HT1080 (cell line): ENCODE measurements at places on chromosomes 11 and 22. TPM values are rescaled to one million over a fixed set of nuclear protein-coding genes. Genes with fewer than 3 reads are reported as not detected.

GRCh38 chr11:61357233-61357893 is 4.3 kb downstream of the CYB561A3 start:
- no peak for DNase-seq

DNA sequence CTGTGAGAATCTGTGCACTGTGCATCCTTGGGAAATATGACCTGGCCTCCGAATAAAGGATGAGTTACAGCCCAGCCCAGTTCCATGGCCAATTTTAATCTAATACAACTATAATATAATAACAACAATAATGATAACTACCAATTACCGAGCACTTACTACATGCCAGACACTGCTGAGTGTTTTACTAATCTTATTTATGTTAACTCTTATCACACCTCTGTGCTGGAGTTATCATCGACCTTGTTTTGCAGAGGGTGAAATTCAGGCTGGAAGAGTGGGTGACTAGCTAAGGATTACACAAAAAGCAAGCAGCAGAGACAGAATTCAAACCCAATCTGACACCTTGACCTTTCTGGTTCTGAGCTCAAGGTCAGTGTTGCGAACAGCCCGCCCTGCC is 83.9 kb downstream of the GALNT18 start:
- no peak for DNase-seq

DNA sequence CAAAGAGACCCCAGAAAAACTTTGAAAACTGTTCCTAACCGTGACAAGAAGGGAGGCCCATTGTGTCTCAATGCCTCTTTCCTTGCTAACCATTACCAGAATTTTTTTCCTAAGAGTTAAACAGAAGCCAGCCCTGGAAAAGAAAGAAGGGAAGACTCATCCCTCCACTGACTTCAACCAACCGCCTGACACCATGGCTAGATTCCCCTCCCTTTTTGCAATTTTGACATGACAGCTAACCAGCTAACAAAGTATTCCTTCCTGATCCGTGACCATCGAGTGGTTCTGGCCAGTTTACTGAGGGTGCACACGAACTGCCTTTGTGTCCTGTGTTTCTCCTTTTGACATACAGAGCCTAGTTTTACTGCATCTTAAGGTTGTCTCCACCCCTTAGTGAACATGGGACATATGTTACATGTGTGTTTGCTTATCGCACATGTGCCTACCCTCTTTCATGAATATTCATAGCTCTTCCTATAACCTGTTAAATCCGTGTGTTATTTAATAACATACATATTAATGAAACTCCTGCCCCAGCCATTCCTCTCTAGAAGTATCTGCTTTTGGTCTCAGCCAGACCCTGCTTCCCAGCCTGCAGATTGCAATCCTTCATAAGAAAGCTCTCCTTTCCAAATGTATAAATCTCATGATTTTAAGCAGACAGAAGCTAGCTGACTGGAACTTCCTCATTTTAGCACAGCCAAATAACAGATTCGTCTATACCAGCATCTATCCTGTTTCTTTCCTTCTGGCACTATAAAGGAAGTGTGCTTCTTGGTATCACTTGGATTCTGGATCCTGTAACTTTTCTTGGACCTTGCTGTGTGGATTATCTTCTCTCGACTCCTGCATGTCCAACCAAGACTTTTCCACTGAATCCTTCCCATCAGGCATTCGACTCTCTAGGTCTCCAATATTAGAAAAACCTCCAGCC is 37.8 kb downstream of the RASSF10 start:
- DNase-seq = no peak

GRCh38 chr11:85893395-85893794 is 38.2 kb downstream of the CCDC83 start:
- DNase-seq = no peak

GRCh38 chr11:69711822-69712801 is 8.3 kb upstream of the FGF19 start:
- DNase-seq = no peak

DNA sequence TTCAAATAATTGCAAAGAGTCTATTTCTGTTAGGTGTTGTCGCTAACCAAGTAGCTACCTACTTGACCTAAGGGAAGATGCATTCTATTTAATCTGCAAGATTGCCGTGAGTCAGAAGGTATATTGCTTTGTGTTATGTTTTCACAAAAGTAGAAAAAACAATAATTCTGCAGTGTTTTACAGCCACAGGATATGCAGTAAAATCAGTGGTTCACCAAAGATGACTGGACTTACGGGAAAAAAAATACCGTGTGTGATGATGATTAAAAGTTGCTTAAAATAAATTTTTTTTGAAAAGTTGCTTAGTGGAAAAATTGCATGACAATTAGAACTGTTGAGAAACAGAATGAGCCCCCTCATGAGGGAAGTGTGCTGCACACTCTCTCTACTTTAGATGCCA is 209.1 kb downstream of the DDX10 start:
- DNase-seq = no peak

DNA sequence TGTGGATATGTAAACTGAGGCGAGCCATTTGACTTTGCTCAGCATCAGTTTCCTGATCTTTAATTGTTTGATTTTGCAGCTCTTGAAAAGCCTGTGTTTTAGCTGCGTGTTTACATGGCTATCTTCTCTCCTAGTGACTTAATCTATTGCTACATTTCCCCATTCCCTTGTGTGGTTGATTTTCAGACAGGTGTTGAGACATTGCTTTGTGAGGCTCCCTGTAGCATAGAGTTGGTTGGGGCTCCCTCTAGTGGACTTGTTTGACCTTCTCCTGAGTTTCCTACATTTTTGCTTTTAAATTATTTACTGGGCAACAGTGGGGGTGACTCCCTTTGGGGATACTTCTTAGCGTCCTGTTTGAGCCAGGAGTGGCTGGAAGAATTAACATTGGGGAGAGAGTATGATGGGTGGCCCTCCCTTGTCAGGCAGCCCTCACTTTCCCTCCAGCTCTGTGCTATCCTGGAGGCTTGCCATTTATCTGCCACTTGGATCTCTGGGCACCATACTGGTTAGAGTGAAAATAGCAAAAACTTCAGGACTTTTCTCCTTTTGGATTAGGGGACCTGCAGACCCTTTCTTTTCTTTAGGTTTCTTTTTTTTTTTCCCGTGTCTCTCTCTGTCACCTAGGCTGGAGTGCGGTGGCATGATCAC is 9.2 kb upstream of the CBL start:
- DNase-seq = peak; percentile 75

DNA sequence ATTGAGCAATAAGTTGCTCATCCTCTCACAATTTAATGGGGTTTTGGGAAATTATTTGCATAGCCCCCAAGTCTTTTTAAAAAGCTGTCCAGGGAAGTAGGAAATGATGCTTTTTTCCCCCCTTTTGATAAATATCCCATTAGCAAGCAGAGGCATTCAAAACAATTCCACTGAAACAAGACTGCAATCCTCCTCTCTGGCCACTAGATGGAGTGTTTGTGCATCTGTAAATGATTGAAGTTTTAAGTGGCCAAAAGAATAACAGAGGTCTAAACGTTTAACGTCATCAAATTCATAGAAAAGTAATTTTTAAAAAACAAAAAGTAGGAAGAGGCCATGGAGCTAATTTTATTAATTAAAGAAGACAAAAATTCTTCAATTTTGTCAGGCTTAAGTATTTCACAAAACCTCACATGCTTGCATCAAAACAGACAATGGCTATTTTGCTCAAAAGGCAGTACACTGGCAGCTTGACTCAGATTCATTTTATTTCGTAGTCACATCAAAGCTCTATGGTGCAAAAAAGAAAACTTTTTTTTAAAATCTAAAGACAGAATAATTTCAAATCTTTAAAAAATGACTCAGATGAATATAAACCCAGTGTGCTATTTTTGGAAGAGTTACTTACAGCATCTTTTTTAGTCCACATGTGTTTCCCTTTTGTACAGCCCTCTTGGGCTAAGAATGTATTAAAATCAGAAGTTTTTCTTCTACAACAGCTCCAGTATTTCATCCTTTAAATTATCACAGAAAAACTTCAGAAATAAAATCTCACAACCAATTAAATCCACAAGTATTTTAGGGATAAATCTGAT is 17.8 kb downstream of the CHORDC1 start:
- peak; percentile 44 for DNase-seq

- DNase-seq = no peak
These were observed 33.0 kb upstream of the CCDC188 start for GRCh38 chr22:20183823-20184222.

GRCh38 chr11:106331176-106331575 is 253.7 kb downstream of the AASDHPPT start:
- peak; percentile 34 for DNase-seq

- DNase-seq = no peak
These were observed 27.7 kb downstream of the LRRC4C start for GRCh38 chr11:41431784-41432183.

DNA sequence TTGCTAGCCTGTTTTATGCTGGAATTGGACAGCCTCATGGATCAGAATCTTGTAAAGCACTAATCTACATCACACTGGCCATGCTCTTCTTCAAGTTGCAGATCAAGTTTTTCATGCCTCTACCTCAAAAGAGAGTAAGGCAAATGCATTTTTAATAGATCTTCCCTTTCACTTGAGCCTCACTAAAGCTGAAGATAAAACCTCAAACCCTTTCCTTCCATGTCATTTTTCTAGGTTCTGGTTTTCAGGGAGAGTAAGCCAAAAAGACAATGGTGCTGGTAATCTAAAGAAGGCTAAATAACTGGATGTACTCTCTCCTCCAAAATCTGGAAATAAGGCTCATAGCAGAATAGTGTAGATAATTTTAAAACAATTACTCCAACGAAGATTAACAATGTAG is 28.3 kb downstream of the POU2AF1 start:
- DNase-seq = no peak

The IFITM1 gene
- 4.6 and 5.4 TPM in 2 replicates for total RNA-seq

DNA sequence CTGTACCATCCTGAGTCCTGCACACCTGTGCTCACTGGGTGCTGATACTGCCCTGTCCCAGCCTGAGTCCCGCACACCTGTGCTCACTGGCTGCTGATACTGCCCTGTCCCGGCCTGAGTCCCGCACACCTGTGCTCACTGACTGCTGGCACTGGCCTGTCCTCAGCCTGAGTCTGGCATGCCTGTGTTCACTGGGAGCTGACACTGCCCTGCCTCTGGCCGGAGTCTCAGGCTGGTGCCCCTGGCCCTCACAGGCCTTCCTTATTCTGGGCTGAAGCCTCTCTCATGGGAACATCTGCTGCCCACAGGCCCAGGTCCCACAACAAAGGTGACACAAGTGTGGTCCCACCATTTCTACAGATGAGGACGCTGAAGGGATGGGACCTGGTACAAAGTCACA is 115.1 kb downstream of the MPPED1 start:
- no peak for DNase-seq

- DNase-seq = no peak
These were observed 9.5 kb upstream of the NAALAD2 start for GRCh38 chr11:90124946-90125345.

GRCh38 chr22:37176464-37177061 is 11.5 kb downstream of the C1QTNF6 start:
- peak; percentile 34 for DNase-seq

The MS4A14 gene
- total RNA-seq = not detected in 2 replicates

The MMP7 gene
- total RNA-seq = not detected in 2 replicates

DNA sequence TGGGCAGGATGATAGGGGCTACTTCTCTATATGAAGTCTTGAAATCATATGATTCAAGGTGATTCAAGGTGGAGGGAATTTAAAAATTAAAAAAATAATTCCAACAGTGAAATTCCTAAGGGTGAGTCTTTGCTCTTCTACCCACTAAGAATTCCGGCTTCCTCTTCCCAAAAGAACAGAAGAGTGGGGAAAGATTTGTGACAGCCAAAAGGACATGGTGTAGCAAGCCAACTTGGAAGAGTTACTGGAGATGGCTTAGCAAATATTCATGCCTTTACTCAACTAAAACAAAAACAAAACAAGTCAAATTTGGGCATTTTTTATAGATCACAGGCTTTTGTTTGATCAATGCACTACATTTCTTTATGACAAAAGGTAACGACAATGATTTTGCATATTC is 12.3 kb downstream of the ZBED5 start:
- DNase-seq = no peak

The PRR14L gene
- 5.8 and 13.5 TPM in 2 replicates for total RNA-seq

DNA sequence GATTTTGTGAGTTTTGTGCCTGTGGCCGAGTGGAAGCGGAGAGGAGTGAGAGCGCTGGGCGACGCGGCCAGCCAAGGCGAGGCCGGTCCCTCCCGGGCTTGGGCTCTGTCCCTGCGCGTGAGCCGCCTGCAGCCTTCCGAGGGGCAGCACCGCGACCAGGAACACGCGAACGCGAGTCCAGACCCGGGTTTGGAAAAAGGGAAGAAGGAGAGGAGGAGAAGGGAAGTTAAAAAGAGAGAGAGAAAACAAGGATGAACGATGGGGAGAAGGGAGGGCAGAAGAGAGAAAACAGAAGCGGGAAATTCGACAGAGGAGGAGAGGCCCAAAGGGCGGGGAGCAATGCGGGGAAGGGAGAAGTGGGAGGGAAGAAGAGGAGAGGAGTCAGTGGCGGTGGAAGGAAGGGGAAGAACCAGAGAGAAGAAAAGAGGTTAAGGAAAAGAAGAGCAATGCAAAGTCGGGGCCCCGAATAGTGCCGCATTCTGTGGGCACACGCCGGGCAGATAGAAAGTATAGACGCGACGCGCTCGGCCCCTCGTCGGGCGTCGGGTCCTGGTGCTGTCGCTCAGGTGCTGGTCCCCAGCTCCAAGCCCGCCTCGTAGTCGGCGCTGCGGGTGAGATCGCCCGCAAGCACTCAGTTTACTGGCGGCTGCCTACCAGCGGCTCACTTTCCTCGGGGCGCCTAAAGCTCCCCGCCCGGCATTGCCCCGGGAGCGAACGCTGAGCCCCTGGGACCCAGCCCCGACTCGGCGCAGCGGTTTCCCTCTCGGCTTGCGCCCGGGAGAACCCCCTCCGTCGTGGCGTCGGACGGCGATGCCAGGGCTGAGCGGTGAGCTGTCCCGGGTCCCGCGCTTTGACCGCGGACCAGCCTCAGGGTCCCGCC is 2.8 kb upstream of the BARX2 start:
- no peak for DNase-seq

- DNase-seq = peak; percentile 35
These were observed 50.4 kb downstream of the DENND5A start for GRCh38 chr11:9214765-9215164.

The CCDC73 gene
- 0.03 TPM in 1 of 2 replicates, not detected in the other for total RNA-seq

The LRRC56 gene
- not detected in 2 replicates for total RNA-seq

GRCh38 chr11:119807402-119807801 is 78.4 kb upstream of the NECTIN1 start:
- DNase-seq = no peak

The PAMR1 gene
- total RNA-seq = not detected in 2 replicates

The CFAP300 gene
- 0.05 and 0.57 TPM in 2 replicates for total RNA-seq

DNA sequence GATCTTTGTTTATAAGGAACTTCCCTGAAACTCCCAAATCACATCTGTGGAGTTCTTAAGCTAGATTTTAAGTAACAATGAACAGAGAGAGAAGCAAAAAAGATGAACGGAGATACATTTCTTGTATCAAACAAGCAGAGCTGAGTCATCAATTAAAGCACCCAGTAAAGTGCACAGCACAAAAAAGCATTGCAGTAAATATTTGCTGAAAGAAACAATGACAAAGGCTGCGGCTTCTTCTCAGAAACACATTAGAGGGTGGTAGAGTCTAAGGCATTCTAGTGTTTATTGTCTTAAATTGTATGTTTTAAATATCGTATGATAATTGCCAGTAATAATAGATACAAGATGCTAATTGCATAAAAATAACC is 941.6 kb upstream of the CHORDC1 start:
- no peak for DNase-seq
